ENCODE measurements at places on chromosomes 1 and 21.
A peak's percentile ranks its signal among the peaks of the same experiment; 100 is the strongest.

DNA sequence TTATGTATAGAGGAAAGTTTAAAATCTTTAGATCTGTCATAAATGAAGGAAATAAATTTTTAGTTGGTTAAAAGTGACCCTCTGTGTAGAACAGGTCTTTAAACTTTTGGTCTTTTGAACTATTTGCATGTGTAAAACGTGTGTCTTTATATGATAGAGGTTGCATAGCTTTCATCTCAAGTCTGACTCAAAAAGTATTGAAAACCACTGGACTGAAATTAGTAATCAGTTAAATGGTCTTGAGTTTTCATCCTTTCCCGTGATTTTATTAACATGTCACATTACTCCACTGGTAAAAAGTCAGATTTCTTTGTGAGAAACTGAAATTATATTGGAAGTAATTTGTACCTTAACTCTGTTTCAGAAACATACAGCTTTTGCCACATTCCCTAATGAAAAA, 1.8 kb downstream of the RNPC3 start:
- no peak for DNase-seq

DNA sequence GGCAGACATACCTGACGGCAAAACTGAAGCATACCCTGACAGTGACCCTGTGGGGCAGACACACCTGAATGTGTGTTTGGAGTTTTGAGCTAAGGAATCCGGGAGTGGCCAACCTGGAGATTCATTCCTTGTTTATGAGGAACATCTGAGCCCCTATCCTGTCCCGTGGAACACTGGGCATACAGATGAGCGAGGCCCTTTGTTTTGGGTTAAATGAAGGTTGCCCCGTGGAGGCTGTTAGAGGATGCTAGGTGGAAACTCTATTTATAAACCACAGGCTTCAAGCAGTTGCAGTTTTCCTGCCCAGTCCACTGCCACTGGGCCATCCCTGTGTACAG, 18.1 kb downstream of the GALNT2 start:
- no peak for DNase-seq

GRCh38 chr1:27536010-27536757, 46.2 kb upstream of the WASF2 start:
- DNase-seq, result no peak

GRCh38 chr1:6612641-6613360, 730 bp upstream of the PHF13 start:
- peak; percentile 50 for DNase-seq

DNA sequence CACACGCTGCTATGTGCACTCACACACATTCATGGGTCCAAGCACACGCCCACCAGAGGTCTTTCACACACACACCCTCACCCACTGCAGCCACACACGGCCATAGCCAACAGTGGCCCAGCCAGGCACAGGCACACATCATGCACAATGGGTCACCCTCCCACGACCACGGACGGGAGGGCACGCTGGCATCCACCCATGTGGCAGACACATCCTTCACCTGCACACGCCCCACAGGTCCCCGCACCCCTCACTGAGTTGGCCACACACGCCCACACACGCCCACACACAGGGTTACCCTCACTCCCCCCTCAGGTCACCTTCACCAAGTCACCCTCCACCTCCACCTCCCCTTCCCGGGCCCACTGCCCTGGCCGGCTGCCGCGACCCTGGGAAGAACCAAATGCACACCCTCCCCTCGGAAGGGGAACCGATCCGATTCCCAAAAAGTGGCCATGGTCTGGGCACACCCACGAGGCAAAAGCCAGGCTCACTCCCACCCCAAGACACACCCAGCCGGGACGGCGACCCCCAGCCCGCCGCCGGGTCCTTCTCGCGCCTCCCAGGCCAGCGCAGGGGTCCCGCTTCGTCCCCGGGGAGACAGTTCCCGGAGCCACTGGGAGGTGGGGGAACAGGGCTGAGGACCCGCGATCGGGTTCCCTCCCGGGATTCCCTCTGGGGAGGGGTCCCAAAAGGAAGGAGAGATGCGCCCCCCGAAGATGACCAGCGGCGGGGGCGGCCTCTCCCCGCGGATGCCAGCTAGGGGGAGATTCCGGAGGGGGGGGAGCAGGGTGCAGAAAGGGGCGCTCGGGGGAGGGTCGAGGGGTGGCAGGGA, 860 bp downstream of the SDC3 start:
- DNase-seq, result no peak

- DNase-seq, result no peak
Measured at GRCh38 chr1:21891621-21892479, 45.3 kb downstream of the HSPG2 start.

DNA sequence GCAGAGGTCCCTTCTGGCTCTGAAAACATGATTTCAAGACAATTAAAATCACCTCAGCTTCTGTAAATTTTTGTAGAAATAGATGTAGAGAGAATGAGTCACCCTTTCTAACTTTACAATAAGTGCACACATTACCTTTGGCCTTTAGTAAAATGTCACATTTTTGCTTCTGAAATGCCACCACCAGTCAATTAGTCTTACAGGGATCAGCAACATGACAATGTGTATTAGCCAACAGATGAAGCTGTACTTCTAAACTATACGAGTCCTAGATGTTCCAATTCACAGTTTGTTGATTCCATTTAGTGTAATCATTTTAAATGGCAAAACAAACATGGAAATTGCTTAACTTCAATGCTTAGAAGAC, 23.1 kb downstream of the C21orf91 start:
- DNase-seq, result no peak

DNA sequence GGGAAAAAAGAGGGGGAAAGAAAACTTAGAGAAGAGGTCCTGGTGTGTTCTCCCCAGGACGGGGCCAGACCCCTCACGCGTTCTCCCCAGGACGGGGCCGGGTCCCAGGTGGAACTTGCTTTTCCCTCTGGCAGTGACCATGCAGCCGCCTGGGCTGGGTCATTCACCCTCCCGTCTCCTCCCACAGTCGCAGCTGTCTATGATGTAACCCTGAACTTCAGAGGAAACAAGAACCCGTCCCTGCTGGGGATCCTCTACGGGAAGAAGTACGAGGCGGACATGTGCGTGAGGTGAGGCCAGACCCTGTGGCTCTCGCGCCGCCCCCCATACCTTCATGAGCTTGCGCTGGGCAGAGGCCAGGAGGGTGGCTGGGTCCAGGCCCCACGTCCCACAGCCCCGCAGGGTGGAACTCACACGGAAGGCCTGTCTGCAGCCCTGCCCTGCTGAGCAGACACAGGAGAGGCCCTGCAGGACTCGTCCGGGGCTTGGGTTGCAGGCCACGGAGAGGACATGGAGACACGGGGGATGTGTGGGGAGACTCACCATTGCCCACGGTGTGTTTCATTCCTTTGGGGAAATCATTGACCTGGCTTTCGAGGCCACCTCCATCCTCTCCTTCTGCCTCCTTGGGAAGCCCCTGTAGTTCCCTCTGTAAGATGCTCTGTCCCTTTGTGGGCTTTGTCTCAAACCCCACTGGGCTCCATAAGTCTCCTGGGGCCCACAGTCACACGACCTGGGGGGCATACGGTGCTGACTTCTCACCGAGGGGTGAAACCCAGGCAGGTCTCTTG, 40.7 kb upstream of the TRAPPC10 start:
- DNase-seq, result no peak

GRCh38 chr21:26572702-26573381, at the start of gene CYYR1:
TSS of gene CYYR1 (minus strand) at chr21:26573286. CDS start at chr21:26572940, 346 bp downstream.
- no peak for DNase-seq

DNA sequence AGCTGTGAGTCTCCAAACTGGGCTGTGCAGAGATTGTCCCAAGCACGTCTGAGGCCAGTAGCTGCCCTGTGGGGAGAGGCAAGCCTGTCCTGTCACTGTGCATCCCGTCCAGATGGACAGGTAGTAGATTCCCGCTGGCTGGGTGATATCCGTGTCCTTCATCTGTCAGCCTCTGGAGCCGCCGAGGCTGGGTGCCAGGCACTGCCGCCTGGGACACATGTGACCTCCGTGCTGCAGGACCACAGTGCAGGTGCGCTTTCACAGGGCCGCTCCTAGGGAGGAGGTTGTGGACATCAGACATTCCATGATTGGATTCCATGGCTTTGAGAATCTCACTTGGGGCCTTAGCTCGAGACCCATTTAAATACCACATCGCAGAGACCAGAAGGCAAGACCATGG, 4.7 kb downstream of the PDXK start:
- no peak for DNase-seq

- peak; percentile 64 for DNase-seq
Measured at GRCh38 chr1:1033009-1033587, 13.2 kb downstream of the AGRN start.

DNA sequence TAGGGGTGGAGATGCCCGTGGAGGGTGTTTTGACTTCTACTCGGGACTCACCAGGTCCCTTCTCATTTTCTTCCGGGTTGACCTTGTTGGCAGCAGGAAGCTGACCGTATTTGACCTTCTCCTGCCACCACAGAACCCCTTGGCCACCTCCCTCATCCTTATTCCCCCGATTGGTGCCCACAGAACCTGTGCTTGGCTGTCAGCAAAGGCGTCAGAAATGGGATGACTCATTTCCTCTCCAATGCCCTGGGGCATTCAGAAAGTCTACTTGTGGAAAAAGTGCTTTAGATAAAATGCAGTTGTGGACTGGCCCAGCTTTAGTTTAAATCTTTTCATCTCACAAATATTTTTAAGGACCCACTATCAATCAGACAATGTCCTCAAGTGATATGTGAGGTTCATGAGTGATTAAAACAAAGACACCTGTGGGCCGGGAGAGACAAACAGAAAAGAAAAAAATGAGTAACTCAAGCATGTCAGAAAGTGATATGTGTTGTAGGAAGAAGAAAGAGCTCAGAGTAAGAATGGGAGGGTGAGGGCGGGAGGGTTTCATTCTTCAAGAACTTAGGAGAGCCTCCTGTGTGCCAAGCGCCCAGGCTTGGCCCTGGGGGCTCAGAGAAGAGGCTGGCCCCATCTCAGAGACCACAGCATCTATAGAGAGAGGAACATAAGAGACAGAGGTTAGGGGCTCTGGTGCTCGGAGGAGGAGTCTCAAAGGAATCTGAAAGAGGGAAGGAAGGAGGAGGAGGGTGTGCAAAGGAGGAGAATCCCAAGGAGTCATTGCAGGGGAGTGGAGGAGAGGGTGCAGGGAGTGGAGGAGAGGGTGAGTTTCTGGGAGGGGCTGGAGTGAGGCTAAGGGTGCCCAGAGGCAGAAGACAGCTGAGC, 221.6 kb upstream of the VAMP3 start:
- DNase-seq, result peak; percentile 62

DNA sequence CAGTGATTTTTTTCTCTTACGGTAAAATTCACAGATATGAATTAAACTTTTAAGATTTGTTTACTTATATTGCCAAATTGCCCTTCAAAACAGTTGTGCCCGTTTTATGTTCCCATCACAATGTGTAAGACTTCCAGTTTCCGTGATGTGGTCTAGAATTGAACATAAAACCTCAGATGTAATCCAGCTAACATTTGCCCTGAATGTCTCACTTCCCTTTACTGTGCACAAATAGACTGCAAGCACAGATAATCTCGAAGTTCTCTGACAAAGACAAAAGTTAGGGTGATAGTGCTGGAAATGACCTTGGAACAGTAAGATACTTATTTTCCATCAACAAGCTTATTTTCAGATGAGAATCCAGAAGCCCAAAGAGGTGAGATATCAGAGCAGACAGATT, 177.5 kb downstream of the ZZZ3 start:
- DNase-seq, result peak; percentile 75

- no peak for DNase-seq
Measured at GRCh38 chr1:59506952-59507351, 210.1 kb downstream of the FGGY start.

GRCh38 chr1:2318314-2319278, 72.8 kb downstream of the MORN1 start:
- no peak for DNase-seq

GRCh38 chr1:221085701-221086375, 206.6 kb downstream of the HLX start:
- no peak for DNase-seq

GRCh38 chr1:12599657-12600056, 18.4 kb downstream of the DHRS3 start:
- no peak for DNase-seq
